Fibroblast of skin of left biceps (primary cell): ENCODE measurements at places on chromosomes 5 and 9.

GRCh38 chr9:108885643-108886348 lies 23.7 kb downstream of the ACTL7A start:
- peak; percentile 44 for DNase-seq

- DNase-seq = no peak
These were observed 11.5 kb upstream of the CAAP1 start for GRCh38 chr9:26904070-26904469.

- DNase-seq = no peak
These were observed 19.3 kb upstream of the TMEM161B start for GRCh38 chr5:88287846-88288527.

DNA sequence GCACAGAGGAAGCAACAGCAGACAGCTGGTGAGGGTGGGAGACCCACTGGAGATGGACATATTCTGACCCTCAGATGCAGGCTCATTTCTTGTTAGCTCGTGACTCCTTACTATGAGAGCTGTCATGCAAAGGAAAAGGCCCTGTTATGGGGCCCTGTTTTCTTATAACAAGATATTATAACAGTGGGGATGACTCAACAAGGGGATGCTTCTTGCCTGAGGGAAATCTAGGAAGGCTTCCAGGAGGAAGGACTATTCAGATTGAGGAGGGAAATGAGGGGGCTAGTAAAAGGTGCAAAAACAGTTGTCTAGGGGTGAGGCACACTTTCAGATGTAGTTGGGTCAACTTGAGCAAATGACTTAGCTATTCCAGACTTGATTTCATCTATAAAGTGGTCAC lies 83.0 kb downstream of the DAB2IP start:
- no peak for DNase-seq

- no peak for DNase-seq
These were observed 447.8 kb downstream of the PLK2 start for GRCh38 chr5:58012102-58012501.

DNA sequence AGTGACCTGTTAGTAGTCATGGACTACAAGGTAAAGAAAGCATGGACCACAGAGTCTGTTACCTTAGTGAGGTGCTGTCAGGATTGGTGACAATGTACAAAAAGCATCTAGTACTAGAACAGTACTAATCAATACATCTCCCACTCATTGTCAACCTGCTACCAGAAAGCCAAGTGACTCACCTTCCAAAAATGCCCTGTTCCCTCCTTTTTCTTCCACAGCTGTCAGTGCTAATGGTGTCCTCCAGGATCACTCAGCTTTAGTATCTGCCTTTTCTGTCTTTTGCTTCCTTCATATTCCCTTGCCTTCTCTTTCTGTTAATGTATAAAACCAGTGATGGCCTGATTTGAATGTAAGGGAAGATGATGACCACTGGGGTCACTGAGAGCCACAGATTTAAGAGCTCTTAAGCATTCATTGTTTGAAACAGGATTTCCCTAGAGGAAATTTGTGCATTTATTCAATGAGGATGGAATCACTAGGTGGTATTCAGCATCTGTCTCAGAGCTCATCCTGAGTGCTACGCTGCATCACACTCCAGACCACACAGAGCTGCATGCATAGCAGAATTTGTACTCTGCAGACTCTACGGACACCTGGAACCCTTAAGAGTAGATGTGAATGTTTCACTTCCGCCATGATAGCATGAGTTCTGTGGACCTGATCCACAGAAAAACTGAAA lies 71.0 kb downstream of the SV2C start:
- DNase-seq = no peak

DNA sequence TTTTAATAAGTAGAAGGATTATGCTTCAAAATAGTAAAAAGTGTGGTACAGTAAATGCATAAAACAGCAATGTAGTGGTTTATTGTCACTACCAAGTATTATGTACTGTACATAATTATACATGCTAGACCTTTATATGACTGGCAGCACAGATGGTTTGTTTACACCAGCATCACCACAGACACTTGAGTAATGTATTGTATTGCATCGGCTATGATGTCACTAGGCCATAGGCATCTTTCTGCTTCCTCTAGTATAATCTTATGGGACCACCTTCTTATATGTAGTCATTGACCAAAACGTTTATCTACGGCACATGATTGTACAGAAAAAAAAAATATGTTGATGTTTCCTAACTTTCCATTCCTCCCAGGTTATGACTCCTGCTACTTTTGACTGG lies 31.9 kb upstream of the SSBP2 start:
- DNase-seq = no peak

- no peak for DNase-seq
These were observed 31.4 kb upstream of the MSX2 start for GRCh38 chr5:174692982-174693422.

DNA sequence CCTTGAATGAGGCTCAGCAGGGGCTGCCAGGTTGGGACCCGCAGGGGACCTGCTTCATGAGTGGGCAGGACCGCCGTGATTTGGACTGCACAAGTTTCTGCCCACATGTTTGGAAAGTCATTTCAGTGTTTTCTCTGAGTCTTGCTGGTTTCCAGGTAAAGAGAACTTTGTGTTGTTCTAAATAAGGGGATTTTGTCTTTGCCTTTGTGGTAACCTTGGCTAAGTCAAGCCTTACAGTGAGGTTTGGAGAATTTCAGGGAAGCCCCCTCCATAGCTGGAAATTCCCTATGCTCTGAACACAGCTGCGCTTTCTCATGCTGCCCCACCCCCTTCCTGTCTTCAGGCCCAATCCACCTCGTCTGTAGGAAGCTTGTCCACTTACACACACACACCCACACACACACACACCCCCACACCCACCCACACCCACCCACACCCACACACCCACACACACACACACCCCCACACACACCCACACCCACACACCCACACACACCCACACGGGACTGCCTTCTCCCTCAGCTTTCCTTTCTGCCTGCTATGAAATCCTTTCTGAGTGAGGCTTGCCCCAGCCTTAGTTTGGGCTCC lies 270.1 kb downstream of the HSPA4 start:
- DNase-seq = no peak

GRCh38 chr9:115980502-115980901 lies 173.1 kb upstream of the PAPPA start:
- DNase-seq = no peak

DNA sequence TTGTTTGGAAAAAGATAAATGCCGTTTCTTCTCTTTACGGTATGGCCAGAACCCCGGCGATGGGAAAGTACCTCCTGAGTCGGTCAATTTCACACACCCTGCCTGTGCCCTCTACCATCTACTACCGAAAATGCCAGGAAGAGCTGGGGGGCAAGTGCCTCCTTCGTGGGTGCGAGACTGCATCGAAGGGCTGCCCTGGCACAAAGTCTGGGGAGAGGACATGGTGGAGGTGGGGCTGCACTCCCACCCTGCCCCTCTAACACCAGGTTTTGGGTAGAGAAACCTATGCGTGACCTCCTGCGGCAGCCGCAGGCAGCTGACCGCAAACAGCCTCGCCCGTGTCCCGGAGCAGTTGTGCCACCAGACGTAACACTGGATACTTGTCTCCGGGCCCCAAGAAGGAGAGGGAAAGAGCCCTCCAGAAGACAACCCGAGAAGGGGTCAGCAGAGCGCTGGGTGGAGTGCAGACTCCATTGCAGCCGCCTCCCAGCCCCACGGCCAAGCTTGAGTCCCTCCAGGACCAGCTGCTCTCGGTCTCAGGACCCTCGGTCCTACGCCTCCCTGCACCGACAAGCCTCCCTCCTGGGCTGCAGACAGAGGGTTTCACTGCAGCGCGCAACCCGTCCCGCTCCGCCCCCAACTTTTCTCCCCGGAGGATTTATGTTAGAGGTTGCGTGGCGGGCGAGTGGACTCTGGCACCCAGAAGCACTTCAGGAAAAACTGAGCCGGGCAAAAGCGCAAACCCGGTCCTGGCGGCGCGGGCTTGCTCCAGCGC lies 823 bp upstream of the PRDM6 start:
- DNase-seq = no peak

DNA sequence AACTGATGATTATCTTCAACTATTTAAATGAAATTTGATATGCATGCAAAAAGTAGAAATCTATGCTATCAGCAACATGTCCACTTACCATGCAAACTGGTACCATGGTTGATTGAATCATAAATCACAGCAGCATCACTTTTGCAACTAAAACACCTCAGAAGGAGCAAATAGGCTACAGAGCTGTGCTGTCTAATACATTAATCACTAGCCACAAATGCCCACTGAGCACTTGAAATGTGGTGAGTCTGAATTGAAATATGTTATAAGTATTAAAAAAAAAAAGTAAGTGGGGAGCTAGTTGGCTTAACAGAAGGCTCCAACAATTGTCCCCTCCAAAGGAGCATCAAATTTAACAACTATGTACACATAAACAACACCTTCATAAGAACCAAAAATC lies 112.5 kb downstream of the FAM114A2 start:
- no peak for DNase-seq

DNA sequence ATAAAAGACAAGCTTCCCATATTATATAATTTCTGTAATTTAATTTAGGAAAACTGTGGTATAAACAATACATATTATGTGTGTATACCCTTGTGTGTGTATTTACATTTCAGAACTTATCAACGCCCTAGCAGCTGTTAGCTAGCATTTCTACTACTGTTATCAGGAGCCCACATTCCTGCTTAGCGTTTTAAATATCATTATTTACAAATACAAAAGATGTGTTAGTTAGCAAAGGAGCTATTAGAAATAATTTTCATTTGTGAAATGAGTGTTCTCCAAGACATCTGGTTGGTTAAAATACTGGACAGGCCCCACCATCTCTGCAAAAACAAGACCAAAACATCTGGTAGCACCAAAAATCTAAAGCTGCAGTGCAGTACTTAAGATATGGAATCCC lies 48.0 kb downstream of the EPB41L4A start:
- no peak for DNase-seq

GRCh38 chr9:74309654-74310053 lies 187.5 kb upstream of the RORB start:
- no peak for DNase-seq

DNA sequence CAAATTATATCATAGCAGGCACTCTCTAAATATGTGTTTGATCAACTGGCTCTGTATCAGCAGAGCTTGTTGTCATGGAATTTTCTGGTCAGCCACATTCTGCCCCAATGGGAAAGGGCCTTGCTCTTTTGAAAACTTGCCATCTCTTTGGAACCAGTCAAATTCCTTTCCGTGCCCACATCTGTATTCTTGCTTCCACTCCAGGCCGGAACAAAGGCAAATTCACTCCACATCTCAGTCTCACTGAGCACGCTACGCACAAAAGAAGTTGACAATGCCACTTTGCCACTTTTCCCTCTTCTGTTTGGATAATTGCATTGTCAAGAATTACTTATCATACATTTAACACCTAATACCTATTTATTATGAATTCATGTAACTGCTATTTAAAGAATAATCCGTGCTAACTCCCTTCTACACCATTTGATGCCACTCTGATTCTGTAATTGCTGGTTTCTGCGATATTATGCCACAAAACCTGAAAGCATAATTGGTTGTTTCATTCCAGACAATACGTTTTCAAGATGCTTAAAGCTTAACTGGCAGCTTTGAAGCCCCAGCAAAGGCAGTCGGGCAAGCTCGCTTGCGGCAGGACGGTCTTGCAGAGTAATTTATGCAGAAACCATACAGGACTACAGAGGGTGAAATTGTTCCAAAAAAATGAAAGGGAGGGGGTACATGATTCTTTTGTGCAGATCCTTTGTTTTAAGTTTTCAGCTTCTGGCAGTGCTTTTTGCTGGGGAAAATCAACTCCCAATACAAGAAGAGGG lies 277.7 kb downstream of the MSX2 start:
- DNase-seq = no peak

DNA sequence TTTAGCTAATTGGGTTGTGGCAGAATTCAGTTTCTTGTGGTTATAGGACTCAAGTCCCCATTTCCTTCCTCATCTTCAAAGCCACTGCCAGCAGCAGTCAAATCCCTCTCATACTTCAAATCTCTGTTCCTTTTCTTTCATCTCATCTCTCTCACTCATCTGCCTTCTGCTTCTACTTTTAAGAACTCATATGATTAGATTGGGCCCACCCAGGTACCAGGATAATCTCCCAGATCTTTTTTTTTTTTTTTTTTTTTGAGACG lies 8.0 kb upstream of the REEP5 start:
- no peak for DNase-seq

DNA sequence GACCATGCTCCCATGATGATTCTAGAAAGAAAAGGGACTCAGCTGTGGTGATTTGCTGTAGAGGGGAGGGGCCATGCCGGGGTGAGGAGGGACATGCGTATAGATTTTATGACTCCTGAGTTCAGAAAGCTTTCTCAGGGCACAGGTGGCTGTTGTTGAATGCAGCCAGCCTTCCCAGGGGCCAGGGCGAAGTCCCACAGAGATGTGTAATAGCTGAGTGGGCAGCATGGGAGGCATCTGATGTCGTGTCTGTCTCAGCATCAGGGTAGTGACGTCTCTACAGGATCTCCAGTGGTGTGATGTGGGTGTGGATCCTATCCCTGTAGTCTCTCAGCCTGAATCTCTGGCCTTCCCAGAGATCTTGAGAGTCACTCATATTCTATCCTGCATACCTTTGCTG lies 7.8 kb upstream of the BOD1 start:
- DNase-seq = no peak

GRCh38 chr5:81397176-81397575 lies 3.2 kb upstream of the ACOT12 start:
- no peak for DNase-seq
